ENCODE measurements at places on chromosomes 5 and 9.

DNA sequence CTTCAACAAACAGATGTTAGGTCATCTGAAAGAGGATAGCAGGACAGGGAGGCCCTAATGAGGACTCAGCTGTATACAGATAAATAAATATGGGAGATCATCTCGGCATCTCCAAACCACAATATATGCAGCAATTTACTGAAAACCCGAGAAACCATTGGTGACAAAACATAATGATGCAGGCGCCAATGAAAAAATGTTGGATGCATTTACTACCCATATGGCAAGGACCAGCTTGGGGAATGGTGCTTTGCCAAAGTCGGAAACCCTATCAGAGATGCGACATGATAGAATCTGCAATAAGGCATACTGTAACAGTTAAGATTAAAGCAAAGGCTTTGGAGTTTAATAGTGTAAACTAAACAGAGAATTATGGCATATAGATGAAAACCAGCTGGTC, 92.0 kb downstream of the SNCAIP start:
- no peak for DNase-seq

- peak; percentile 22 for DNase-seq
These were observed 229.7 kb downstream of the MRPS30 start for GRCh38 chr5:45038366-45038987.

DNA sequence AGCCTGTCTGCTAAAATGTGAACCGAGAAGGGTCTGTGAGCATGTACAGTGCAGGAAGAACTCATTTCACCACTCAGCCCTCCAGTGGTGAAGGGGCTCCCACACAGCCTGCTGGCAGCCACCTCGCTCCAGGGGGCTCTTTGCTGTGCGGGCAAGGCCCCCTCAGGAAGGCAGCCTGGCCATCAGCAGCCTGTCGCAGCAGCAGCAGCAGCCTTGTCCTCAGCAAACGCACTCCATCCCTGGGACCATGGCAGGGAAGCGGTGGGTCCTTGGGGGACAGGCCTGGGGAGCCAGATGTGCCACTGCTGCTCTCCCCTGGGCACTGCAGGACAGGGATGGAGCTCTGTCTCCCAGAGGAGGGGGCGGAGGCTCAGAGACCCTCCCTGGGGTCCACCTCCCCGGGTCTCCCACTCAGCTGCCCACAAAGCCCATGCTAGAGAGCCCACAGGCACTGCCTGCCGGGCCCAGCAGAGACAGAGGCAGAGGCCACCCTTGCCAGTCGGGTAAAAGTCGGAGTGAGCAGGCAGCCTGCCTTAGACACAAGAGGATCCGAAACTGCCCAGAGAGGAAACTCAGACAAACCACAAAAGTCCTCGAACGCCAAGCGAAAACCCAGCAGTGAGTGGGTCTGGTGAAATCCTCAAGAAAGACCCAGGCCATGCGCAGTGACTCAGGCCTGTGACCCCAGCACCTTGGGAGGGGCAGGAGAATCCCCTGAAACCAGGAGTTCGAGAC, 8.0 kb downstream of the BRD3 start:
- DNase-seq: peak; percentile 31

DNA sequence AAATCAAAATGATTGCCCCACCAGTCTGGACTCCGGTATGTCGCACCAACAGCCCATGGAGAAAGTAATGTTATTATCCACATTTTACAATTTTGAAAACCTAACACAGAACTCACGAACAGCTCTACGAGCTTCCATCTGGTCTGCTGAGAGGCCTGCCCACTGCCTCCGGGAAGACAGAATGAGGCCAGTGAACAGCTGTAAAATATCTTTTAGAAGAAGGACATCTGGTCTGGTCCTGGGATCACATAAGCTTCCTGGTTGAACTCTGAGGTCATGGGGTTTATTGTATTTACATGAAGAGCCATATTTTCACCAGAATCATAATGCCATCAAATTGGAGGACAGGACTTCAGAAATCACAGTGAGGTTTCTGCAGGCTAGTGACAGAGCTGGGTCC, 89.0 kb downstream of the FRMD3 start:
- DNase-seq: no peak

GRCh38 chr5:157172403-157172802, 6.3 kb upstream of the GARIN3 start:
- DNase-seq: peak; percentile 89

DNA sequence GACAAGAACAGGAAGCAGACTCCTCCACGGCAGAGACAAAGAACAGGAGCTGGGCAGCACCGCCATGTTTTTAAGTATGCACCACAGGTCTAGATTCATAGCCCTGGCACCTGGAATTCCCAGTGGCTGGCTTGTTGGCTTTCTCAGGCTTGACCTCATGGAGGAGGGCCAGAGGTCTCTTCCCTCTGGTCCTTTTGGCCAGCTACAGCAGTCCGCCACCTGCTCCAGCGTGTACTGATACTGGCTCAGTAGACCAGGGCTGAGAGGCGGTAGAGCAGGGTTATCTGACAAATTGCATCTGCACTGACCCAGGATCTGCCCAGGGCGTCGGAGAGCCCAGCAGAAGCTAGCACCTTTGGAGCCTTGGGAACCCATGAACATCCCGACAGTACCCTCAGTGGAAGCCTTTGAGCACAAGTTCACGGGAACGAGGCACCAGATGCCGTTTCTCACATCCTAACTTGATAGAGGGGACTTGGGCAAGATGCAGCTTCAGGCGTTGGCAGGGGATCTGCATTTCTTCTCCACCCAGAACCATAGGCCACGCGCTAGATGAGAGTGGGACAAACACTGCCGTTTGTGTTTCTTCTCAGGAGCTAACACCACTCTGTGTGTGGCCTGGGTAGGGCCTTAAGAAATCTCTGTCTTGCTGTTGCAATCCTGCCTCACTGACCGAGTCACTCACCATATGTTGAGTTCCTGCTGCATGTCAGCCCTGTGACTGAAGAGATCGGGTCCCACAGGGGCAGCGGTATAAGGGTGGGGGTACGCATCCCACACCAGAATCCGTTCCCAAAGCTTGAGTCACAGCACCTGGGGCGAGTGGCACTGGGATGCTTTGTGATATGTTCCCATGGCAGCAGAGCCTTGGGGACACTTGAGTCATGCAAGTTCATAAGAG, 90.3 kb upstream of the OTULINL start:
- DNase-seq: no peak
